Brain (organoid and tissue), 16 donors: ENCODE measurements at places on chromosomes 5 and 9. TPM values are rescaled to one million over a fixed set of nuclear protein-coding genes. Genes with fewer than 3 reads are reported as not detected.

Gene TXNDC8
- polyA plus RNA-seq = not detected

DNA sequence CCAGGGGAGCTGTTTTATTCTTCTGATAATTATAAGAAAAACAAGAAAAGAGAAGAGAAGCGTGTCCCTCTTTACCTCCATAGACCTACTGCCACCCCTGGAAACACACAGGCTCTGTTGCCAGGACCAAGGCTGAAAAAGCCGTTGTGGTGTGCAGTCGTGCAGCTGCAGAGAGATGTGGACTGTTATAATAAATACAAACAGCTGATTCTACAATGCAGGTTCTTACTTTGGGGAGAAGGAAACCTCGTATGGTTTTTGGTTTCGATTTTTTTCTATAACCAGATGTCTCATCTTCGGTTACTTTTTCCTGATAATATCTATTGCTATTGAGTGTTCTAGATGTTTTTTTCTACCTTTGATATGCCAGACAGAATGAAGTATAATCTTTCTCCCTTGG is 28.1 kb downstream of the FYB1 start:
- DNase-seq = no peak

GRCh38 chr5:106522296-106522695 is 1148.4 kb downstream of the EFNA5 start:
- no peak for DNase-seq

DNA sequence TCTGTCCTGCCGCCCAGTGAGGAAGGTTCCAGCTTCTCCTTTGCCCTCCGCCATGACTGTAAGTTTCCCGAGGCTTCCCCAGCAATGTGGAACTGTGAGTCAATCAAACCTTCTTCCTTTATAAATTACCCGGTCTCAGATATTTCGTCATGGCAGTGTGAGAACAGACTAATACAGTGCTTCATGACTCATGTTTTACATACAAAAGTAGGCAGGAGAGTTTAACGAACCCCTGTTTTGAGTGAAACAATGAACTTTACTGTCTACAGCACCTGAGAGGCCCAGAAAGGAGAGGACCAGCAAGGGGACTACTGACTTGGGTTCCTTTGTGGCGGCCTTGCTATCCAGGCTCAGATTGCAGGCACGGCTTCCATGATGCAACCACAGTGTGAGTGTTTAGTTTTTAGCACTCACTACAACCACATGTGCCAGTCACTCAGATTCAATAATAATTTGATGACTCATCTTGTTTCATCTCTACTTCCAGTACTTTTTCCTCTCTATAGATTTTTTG is 139.1 kb upstream of the CLINT1 start:
- no peak for DNase-seq

DNA sequence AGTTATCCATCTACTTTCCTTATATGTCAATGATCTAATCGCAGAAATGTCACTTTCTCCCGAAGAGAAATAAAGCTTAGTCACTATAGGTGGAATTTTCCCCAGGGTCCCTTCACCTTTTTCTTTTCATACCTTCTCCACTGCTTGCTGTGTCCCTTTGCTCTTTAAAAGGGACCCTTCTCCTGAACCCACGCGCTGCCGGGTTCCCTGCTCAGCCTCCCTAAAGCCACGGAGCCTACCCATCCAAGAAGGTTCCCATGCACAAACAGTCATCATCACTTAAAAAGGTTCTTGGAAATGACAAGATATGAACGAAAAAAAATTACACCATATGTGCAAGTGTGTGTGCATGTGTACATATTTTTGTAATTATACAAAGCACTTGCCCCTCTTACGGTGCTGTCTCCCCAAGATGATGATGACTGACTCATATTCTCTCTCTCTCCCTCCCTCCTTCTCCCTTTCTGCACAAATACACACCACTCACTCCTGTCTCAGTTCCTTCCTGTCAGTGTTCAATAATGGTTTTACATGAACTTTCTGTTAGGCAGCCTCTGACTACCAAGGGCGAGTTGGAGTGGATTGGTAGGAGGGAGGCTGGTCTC is 1.5 kb upstream of the PTPRD start:
- peak; percentile 41 for DNase-seq

Gene ANAPC2
- 36.9 TPM for polyA plus RNA-seq

- DNase-seq = peak; percentile 59
Observed at GRCh38 chr5:108687595-108688200, 60.0 kb upstream of the FER start.

DNA sequence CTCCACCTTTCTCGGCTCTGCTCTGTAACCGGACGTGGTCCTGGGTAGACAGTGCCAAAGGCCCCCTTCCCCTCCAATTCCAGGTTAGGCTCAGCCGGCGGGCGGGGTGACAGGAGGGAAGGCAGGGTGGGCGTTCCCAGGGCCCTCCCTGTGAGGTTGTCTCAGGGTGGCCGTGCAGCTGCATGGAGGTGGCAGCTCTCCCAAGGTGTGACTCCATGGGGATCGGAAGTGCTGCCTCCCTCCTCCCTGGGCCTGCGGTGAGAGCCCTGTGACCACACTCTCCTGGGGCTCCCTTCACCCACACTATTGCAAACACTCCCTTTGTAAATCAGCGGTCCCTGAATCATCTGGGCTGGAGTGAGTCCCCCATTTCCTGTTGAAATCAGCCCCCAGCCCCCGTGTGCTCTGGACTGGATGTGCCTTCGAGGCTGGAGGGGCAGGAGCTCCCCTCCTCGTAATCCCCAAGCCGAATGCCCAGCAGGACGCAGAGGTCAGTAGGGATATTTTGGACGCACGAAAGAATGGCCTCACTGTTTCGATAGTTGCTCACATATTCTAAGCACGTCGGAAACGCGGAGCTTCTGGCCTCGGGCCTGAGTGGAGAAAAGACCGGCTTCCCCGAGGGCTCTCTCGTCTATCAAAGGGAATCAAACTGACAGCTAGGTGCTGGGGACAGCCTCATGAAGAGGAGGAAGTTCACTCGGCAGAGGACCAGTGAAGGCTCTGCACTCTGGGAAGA is 107.6 kb upstream of the COL5A1 start:
- peak; percentile 87 for DNase-seq

DNA sequence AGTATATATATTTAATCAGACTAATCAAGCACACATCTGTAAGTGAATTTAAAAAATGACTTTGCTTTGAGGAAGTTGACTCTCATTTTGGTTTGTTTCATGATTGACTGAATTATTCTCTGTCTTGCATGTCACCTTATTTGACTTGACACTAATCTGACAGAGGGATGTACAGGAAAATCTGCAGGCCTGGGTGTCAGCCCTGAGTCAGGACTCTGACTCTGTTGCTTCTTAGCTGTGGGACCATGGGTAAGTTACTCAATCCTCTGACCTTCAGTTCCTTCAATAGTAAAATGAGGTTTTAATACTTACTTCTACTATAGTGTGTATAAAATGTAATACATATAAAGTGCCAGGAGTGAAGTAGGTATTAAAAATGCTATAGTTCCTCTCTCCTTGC is 415.9 kb downstream of the ARHGEF28 start:
- DNase-seq = no peak

- DNase-seq = no peak
Observed at GRCh38 chr9:133129001-133129795, 8.2 kb upstream of the RALGDS start.

- peak; percentile 70 for DNase-seq
Observed at GRCh38 chr5:31770132-31770720, 131.3 kb downstream of the PDZD2 start.

Gene FAM169A
- polyA plus RNA-seq = 2.8 TPM

DNA sequence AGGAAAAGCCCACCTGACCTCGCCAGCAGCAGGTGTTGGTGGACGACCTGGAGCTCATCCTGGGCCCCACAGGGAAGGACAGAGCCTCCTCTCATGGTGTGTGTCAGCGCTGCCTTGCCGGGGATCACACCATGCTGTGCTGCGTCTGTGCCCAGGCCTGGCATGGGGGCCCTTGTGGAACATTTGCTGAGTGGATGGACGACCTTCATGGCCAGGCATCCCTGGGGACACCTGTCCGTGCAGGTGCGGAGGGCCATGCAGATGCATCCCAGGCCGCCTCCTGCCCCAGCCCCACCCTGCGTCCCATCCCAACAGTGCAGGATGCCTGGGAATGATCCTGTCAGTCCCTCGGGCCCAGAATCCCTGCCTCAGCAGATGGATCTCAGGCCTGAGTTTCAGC is 73.8 kb downstream of the NEK6 start:
- DNase-seq = no peak

Gene GRIN1
- polyA plus RNA-seq = 81.8 TPM

Gene OLFML2A
- 6.3 TPM for polyA plus RNA-seq

GRCh38 chr5:162529886-162530285 is 462.3 kb downstream of the GABRG2 start:
- no peak for DNase-seq

Gene SPATA31D4
- polyA plus RNA-seq = not detected

DNA sequence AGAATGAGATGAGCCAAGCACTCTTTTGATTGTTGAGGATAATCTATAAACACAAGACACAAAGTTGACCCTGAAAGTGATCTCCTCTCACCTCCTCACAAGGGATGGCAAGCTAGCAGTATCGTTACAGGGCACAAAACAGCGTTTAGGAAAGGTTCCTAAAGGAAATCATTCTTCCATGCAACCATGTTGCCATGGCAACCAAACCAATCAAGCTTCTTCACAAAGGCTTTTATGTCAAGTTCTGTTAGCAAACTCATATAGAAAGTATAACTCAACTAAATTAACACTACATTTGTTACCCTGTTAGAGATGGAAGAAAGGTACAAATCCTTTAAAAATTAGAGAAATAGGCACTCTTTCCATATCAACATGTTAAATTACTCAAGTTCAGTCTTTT is 1016.8 kb upstream of the DMAC1 start:
- DNase-seq = peak; percentile 95

Gene SHOC1
- not detected for polyA plus RNA-seq

Gene MEGF10
- polyA plus RNA-seq = 7.4 TPM

Gene KCNV2
- not detected for polyA plus RNA-seq

- DNase-seq = no peak
Observed at GRCh38 chr5:92337772-92338234, 954.7 kb upstream of the ARRDC3 start.

- DNase-seq = no peak
Observed at GRCh38 chr5:60230456-60230855, 336.9 kb upstream of the PDE4D start.

DNA sequence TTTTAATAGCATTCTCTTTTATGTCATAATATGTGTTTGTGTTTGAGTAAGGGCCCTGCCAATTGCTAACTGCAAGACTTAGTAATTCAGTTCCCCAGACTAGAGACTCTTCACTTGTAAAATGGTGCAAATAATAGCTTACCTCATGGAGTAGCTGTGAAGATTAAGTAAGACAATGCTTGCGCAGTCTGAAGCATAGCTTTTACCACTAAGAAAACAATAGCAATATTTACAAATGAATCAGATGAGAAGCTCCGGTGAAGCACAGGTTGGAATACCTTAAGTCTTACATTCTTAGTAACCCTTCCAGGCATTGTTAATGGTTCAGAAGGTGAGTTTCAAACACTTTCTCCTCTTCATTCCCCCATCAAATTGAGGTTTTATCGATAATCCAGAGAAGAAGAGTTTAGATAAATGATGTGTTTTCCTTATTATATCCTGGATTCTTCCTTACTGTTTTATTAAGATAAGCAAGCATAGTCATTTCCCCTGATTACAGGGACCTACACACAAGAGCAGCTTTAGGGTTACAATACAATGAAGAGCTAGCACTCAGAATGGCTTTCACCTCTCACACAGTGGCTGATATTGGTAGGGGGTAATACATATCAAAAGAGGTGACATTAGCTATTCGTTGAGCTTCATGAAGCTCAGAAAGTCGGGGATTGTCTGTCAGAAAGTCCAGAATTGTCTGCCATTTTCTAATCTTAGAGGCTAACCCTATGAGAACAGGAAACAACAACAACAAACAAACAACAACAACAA is 96.4 kb upstream of the EDIL3 start:
- no peak for DNase-seq

DNA sequence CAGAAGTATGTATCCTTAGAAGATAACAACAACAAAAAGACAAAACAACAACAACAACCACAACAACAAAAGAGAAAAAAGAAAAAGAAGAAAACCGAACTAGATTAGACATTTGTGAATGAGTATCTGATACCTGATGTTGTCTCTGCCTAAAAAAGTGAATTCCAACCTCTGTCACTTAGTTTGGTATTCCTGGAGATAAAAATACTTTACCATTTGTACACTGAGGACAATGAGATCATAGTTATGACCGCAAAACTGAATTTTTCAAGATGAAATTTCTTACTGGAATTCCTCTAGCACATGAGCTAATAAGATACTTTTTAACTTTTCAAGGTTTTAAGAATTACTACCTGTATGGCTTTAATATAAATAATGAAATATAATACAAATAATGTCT is 54.5 kb downstream of the ALDH1A1 start:
- no peak for DNase-seq

Gene TIFAB
- not detected for polyA plus RNA-seq

Gene GDNF
- 0.22 TPM for polyA plus RNA-seq

Gene ZNF169
- 2.0 TPM for polyA plus RNA-seq

- no peak for DNase-seq
Observed at GRCh38 chr9:137048655-137049543, 2.9 kb upstream of the NPDC1 start.

- no peak for DNase-seq
Observed at GRCh38 chr5:75466006-75466716, 45.3 kb downstream of the CERT1 start.

Gene CDC20B
- polyA plus RNA-seq = 0.15 TPM

Gene ADGRD2
- polyA plus RNA-seq = 5.0 TPM
